ENCODE measurements at places on chromosomes 11 and 22.

DNA sequence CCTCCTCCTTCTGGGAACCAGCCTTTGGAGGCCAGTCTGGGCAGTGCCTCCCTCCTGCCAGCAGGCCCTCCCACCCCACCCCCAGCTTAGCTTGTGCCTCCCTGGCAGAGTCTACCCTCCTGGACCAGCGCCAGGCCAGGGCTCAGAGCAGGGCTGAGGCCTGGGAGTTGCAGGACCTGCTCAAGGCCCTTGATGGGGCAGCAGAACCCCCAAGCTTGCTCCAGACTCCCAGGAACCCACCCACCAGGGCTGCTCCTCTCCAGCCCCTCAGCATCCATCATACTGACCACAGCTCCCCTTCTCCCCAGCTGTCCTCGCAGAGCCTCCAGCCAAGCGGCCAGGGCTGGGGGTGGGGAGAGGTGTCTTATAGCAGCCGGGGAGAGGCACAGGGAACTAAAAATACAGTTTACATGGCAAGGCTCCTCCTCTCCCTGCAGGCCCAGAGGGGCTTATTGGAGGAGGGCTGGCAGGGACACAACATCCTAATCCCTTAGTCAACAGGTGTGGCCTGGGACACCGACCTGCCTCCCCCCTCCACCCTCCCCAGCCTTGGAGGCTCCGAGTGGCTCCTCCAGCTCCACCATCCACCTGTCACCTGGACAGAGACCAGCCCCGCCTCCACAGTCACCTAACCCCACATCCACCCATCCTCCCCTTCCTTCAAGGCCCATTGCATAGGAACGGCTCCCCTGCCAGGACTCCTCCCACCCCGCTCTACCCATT, 5.2 kb upstream of the MB start:
- DNase-seq = no peak

DNA sequence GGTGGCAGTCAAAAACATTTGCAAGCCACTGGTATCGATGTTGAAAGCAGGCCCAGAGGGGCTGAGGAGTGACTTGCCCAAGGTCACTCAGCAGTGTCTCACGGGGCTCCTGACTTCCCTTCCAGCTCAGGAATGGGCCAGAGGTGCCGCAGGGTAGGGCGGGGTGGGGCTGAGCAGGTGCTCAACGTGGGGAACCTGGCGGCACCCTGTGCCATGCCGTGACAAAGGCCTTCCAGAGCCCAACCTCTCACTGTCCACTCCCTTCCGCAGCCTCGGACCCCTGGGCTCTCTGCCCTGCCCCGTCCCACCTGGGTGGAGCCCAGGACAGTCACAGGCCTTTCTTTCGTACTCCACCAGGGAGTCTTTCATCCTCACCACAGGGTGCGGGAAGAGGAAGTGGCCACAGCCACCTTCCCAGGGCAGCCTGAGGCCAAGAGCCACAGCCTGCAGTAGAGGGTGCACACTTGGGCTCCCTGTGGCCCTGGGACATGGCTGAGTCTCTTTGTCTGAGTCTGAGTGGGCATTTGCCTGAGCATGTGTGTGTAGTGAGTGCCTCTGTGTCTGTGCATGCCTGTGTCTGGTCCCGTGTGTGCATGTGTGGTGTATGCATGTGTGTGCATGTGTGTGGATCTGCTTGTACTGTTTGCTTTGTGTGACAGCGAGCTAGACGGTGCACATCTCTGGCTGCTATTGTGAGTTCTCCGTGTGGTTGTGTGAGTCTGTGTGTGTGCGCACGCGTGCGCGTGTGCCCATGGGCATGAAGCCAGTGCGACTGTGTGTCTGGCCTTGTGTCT, 6.0 kb upstream of the LIF start:
- no peak for DNase-seq

GRCh38 chr11:108959874-108960273, 295.0 kb downstream of the DDX10 start:
- DNase-seq = no peak

GRCh38 chr11:119367661-119368120, 13.8 kb downstream of the USP2 start:
- DNase-seq = no peak

- no peak for DNase-seq
Measured at GRCh38 chr11:86141727-86142126, 72.8 kb upstream of the PICALM start.

DNA sequence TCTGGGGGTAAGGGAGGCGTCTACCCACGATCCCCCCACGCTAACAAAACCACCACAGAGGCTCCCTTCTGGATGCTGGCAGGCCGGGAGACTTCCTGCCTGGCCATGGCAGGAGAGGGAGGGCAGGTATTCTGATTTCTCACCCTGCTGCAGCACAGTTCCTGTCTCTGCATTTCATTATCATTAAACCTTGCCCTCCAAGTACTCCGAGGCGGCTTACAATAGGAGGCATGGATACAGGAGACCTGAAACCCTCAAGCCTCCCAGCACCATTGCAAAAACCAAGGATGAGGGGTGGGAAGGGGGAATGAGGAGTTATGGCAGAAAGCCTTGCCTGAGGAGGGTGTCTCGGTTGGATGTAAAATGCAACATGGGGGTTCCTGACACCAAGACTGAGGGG, 44.1 kb upstream of the MN1 start:
- DNase-seq = no peak

GRCh38 chr22:36233796-36234195, 5.5 kb downstream of the APOL2 start:
- DNase-seq = no peak

GRCh38 chr11:103948187-103948763, 88.2 kb upstream of the DDI1 start:
- DNase-seq = no peak

- no peak for DNase-seq
Measured at GRCh38 chr11:18061351-18061750, 15.3 kb upstream of the TPH1 start.

DNA sequence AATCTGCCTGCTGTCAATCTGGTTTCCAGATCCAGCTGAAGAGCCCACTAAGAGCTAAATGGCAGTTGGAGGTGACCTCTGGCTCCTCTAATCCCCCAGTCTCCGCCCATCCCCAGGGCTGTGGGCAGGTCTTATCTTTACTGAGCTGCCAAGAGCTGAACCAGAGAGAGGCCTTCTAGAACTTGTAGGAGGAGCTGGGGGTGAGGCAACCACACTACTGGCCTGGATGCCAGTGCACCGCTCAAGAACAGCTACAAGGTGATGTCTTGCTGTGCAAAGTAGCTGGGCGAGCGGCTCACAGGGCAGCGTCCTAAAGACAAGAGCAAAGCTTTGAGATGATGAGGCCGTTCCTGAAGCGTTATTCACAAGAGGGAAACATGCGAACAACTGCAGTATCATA, 374.6 kb downstream of the CTTN start:
- DNase-seq = no peak

GRCh38 chr22:20154602-20155187, 3.8 kb upstream of the CCDC188 start:
- no peak for DNase-seq

DNA sequence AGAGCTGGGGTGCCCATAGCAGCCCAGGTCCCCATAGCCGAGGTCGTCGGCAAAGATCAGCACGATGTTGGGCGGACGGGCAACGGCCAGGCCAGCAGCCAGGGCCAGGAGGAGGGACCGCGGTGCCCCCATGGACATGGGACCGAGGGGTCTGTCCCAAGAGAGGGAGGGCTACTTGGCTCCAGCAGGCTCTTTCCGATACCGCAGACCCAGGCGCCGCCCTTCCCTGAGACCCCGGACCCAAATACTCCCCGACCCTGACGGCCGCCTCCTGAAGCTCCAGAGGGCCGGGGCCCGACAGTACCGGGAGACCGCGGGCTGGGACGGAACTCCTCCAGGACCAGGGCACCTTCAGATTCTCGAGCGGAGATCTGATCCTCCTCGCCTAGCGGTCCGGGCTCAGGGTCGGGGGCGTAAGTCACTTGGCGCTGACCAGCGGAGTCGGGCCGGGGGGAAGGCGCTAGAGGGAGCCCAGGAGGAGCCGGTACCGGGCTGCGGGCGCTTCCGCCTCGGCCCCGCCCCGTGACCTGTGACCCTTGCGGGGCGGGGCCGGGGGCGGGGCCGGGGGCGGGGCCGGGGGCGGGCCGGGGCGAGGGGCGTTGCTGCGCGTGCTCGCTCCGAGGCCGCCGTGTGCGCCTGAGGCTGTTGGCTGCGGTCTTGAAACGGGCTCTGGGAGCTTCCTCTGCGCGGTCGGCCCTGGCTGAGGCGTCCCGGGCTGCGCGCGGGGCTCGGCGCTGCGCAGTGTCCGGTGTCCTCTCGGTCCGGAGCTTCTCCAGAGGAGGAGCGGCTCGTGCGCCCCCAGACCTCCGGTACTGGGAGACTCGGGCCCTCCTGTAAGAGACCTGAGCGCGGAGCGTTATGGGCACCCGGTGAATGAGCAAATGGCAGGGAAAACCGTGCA, at the start of gene ARSA:
ARSA (minus strand) TSS at position 511 of the 901 bp plus-strand sequence; CDS start at position 138, 373 bp downstream.
- DNase-seq = peak; percentile 86

DNA sequence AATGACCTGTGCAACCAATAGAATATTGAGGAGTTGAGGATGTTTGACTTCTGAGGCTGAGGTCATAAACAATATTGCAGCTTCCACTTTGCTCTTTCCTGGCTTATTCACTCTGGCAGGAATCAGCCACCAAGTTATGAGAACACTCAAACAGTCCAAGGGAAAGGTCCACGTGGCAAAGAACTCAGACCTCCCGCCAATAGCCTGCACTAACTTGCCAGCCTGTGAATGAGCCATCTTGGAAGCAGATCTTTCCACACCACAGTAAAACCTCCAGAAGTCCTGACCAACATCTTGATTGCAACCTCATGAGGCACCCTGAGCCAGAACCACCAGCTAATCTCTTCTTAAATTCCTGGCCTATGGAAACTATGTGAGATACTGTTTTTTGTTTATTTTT, 22.7 kb upstream of the PICALM start:
- no peak for DNase-seq

DNA sequence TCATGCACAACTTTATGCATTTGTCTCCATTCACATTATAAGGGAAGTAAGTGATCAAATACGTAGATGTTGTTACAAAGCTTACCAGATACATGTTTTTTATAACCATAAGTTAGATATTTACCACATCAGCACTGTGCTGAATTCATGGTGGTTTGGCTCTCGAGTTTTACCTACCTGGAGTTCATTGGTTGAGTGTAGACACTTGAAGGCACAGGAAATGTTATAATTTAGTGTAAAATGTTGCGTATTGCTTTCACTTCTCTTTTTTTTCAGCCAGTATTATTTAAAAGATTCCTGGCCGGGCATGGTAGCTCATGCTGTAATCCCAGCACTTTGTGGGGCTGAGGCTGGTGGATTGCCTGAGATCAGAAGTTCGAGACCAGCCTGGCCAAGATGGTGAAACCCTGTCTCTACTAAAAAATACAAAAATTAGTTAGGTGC, 53.1 kb upstream of the GRK2 start:
- DNase-seq = no peak

- no peak for DNase-seq
Measured at GRCh38 chr22:39990686-39991085, 4.1 kb upstream of the FAM83F start.

DNA sequence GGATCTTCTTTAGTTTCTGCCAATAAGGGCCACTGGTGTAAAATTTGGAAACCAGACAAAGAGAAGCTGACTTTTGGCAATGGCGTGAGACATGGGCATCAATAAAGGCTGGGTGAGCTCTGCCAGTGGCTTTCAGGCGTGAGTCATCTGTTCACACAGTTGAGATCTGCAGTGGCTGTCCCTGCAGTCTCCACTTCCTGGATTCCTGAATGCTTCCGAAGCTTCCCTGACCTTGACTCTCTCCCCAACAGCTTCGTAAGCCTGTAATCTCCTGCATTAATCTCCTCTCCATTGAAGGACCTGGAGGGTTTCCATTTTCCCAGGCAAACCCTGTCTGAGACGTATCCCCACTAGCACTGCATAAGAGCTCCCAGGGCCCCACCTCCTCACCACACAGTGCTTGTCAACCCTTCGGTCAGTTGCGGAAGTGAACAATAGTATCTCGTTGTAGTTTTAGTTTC, 574.7 kb downstream of the TBC1D22A start:
- DNase-seq = peak; percentile 25

DNA sequence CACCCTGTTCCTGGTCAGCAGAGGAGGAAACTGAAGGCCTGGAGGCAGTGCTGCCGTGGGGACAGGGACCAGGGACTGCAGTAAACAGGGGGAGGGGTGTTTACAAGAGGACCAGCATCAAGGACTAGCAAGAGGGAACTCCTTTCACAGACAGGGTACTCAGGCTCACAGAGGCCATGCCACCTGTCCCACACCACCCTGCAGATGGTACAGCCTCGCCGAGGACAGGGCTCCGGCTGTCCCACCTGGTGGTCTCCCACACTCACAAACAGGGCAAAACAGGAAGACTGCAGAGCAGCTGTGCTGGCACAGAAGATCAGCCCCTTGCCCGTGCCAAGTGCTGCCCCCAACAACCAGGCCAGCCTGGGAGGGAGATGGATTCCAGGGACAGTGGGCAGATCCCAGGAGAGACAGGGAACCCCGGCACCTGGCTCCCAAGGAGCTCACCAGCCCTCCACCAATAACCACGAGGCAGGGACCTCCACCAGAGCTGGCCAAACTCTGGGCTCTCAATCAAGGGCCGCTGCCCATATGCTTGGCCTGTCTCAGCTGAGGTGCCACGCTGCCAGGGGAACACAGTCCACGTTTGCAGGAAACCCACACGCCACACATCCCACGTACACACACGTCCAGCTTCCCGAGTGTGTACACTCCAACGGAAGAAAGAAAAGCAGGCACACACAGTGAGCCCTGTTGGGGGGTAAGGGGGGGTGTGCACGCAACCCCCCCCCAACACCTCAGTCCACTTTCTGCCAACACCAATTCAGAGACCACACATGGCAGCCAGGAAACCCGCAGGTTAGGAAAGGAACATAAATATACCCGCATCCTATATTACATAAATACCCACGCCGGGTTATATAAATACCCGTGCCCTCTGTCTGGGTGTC, 2.1 kb downstream of the CSNK1E start:
- no peak for DNase-seq

- DNase-seq = no peak
Measured at GRCh38 chr11:11082646-11083045, 224.8 kb upstream of the ZBED5 start.

DNA sequence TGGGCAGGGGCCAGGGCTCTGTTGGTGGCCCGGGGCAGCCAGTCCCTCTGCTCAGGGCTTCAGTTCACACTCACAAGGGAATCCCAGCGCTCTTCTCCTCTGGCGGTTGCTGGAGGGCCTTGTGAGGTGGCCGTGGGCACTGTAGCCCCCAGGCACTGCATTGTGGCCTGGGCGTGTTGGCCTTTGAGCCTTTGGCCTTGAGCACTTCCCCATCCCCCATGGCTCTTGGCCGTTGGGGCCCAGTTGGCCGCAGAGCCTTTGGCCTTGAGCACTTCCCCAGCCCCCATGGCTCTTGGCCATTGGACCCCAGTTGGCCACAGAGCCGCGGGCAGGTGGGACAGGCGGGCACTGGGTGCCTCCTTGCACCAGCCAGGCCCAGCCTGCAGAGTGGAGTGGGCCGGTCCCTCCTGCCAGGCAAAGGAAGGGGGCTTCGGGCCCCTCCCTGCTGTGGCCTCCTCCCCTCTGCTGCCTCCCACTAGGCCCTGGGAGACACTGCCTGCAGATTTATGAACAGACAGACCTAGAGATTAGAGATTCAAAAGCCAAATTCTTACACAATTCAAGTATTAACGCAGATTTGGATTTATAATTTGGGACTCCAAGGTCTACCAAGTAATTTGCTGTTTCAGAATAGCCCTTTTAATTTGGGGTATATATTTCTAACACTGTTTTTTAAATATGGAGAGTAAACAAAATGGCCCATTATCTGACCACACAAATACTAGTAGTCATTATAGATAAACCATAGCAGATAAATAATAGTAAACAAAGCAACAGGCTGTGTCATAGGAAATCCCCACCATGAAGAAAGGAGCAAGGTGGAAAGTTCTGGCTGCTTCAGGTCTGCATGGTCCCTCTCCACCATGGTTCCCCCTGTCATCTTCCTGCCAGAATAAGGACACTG, 18.2 kb upstream of the TXNRD2 start:
- no peak for DNase-seq

Data from hepatic stellate cell (primary cell).